ENCODE measurements at places on chromosomes 1 and 21.

- peak; percentile 46 for DNase-seq
These were observed at the start of gene PBX1 for GRCh38 chr1:164558461-164559341. TSS of gene PBX1 (plus strand) at chr1:164559184.

GRCh38 chr1:39615086-39615673 lies 24.3 kb downstream of the HEYL start:
- no peak for DNase-seq

- no peak for DNase-seq
These were observed 187.5 kb downstream of the HHAT start for GRCh38 chr1:210516092-210516656.

- DNase-seq, result no peak
These were observed 25.8 kb upstream of the THEM4 start for GRCh38 chr1:151935154-151935553.

- DNase-seq, result no peak
These were observed 192.2 kb downstream of the PLPP3 start for GRCh38 chr1:56387071-56387740.

DNA sequence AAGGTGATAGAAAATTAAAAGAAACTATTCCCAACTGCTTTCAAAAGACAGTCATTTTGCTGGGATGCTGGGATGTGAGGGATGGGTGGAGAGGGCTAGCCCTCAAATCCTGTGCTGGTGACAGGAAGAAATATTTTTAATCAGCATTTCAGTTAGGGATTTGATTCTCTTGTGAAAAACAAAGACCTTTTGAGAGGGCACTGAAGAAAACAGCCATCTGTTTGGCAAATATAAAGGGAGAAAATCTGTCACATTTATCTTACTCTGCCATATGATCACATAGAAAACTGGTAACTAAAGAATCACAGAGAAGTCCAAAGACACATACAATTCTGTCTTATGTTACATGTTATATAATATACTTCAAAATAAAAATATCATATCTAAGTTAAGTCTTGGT lies 12.3 kb downstream of the STXBP3 start:
- no peak for DNase-seq

- DNase-seq, result no peak
These were observed 210.8 kb upstream of the CACYBP start for GRCh38 chr1:174788981-174789380.

All from activated CD8-positive, alpha-beta memory T cell treated with anti-CD3 and anti-CD28 coated beads for 1 hour (primary cell).